ENCODE measurements at places on chromosomes 4 and X.

DNA sequence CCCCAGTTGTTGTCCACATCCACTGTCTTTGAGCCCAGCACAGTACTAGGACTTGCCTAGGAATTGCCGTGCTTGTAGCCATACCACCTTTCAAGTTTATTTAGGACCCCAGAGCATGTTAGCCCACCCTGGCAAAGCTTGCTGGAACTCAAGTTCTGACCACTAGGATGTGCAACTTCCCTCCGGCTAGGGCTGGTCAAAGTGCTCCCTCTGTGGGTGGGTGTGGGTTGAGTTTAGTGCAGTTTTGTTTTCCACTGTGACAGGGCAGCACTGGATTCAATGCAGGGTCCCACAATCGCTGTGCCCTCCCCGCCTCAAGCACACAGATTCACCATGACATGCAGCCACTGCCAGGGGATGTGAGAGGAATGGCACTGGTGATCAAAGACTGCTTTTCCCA, 96.0 kb downstream of the RASGEF1B start:
- DNase-seq: no peak

- DNase-seq: peak; percentile 4
Measured at GRCh38 chr4:86755388-86755787, 93.8 kb downstream of the SLC10A6 start.

GRCh38 chr4:14807856-14808255, 194.4 kb upstream of the CPEB2 start:
- no peak for DNase-seq

- DNase-seq: no peak
Measured at GRCh38 chr4:185879666-185880312, 67.8 kb upstream of the SORBS2 start.

- no peak for DNase-seq
Measured at GRCh38 chr4:150206265-150206664, 128.0 kb downstream of the DCLK2 start.

- DNase-seq: no peak
Measured at GRCh38 chr4:145920205-145920604, 18.4 kb downstream of the ZNF827 start.

- no peak for DNase-seq
Measured at GRCh38 chr4:94603170-94603747, 151.5 kb downstream of the PDLIM5 start.

- no peak for DNase-seq
Measured at GRCh38 chrX:34805951-34806350, 136.6 kb upstream of the FAM47B start.

DNA sequence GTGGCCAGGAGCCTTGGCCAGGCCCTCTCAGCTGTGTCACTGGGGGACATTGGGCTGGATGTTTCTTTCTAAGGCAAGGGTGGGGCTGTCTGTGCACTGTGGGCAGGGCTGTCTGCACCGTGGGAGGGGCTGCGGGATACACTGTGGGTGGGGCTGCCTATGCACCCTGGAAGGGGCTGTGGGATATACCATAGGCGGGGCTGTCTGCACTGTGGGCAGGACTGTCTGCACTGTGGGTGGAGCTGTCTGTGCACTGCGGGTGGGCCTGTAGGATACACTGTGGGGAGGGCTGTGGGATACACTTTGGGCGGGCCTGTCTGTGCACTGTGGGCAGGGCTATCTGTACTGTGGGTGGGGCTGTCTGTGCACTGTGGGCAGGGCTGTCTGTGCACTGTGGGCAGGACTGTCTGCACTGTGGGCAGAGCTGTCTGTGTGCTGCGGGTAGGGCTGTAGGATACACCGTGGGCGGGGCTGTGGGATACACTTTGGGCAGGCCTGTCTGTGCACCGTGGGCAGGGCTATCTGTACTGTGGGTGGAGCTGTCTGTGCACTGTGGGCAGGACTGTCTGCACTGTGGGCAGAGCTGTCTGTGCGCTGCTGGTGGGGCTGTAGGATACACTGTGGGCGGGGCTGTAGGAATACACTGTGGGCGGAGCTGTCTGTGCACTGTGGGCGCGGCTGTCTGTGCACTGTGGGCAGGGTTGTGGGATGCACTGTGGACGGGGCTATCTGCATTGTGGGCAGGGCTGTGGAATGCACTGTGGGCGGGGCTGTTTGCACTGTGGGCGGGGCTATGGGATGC, 31.1 kb downstream of the ACOX3 start:
- peak; percentile 78 for DNase-seq

DNA sequence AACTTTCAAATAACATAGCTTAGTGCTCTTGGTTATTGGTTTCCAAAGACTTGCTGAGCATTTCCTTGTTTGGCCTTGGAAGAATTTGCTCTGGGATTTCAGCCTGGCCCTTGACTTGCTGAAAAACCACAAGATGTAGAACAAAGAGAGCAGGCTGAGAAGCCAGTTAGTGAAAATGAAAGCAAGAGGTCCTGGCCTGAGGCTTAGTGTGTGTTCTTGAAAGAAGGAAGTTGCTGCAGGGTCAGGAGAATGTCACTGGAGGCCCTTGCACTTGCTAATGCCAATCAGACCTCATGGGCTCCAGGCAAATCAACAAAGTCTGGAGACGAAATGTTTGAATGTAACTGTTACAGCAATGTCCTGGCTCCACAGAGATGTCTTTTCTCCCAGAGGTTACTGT, 79.4 kb downstream of the SYNPO2 start:
- peak; percentile 94 for DNase-seq

DNA sequence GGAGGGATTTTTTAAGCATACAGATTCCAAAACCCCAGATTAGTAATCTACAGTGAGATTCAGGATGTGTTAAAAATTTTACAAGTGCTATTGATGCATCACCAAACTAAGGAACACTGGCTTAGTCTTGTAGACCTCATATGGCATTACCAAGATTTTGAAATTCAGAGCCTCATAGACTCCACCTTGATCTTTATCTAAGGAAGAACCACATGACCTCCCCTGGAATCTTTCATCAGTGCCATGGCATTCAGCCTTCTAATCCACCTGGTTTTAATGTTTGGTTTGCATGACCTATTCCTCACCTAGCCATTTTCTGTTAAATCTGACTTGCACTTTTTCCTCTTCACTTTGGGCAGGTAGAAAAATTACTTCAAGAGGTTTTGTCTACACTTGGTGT, 171.6 kb downstream of the NKX6-1 start:
- DNase-seq: no peak

DNA sequence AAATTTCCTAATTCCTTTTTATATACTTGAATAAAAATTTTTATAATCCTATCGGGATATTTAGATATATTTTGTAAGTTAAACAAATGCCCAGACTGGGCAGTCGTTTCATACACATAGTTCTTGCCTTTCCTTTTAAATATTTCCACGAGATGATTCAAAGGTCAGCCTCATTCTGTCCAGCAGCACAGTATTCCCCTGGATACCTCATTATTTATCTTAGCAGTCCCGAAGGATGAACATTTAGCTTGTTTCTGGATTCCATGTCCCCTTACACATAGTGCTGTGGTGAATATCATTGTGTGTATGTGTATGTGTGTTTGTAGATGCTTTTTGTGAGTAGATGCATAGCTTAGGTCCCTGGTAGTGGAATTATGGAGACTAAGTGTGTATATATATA, 38.3 kb downstream of the RAPGEF2 start:
- no peak for DNase-seq

GRCh38 chr4:179631321-179631720, 2189.1 kb upstream of the AGA start:
- no peak for DNase-seq

DNA sequence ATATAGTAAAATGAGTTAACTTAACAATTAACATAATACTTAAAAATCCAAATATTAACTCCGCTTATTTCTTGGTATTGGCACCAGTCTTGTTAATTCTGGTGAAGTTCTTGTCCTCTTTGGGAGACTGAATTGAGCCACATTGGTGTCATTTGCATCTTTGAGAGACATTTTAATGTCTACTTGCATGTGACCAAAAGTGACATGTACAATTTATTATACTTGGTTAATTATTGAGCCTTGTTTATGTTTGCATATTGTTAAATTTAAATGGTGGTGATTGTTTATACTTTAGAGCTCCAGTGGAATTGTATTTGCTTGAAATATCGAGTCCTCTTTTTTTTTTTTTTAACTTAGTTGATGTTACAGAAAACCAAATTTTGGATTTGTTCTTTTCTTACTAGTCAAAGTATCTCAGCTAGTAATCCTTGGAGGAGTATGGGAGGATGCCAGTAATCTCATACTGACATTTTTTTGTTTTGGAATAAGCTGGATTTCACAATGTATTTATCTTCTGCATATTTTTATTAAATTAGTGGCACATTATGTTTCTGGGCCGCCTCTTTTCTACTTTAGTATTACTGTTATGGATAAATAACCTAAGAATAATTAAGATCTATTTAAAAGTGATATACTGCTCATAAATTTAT, 3.9 kb downstream of the SPCS3 start:
- DNase-seq: no peak

DNA sequence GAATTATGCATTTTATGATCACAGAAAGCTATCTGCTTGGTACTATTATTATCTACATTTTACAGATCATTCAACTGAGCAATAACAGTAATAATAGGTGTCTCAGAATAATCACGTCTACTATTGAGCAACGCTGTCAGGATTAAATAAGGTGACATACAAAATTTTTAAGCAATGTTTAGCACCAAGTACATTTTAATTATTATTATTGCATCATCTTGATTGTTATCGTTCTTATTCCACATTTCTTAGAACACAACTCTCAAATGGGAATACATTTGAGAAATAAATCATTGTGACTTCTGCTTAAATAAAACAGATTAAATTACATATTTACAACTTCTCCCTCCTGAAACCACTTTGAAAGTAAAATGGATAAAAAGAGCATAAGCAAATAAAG, 1083.5 kb upstream of the ADGRL3 start:
- no peak for DNase-seq

DNA sequence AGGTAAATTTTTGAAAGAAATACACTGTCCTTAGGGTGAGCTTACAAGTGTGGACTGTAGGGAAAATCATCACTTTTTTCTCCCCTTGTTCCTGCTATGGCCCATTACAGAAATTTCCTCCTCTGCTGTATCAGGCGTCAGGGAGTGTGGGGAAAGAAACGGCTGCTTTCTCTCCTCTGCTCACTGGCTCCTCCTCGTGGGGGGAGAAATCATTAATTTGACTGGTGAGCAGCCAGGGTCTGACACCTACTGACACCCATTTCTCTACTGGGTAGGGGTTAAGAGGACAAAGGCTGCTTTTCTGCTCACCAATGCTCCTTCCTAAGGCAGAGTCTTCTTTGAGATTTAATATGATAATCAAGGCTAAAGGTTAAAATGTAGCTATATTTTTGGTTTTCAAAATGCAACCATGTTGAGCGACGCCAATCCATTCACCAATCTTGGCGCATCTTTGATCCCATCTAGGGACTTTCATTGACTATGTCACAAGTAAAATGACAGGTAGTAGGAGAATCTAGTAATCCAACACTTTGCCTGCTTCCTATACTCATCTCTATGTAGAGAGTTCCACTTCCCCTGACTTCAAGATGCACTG, 25.1 kb downstream of the SETD7 start:
- DNase-seq: peak; percentile 83
